ENCODE measurements at places on chromosomes 2 and 18.

DNA sequence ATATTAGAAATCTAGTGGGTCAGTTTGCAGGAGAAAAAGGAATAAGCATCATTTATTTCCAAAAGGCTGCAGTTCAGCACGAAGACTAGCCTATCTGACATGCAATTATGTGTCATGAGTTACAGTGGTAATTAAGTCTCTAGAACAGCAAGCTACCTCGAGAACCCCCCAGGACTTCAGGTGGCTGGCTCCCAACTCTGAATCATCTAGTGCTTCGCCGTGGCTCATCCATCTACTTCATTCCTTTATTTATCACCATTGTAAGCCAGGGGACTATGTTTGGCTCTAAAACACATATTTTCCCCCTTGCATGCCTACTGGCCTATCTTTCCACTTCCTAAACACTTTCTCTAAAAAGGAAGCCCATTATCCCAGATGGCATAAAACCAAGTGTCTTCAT, 121.6 kb downstream of the TXNL1 start:
- DNase-seq: no peak

DNA sequence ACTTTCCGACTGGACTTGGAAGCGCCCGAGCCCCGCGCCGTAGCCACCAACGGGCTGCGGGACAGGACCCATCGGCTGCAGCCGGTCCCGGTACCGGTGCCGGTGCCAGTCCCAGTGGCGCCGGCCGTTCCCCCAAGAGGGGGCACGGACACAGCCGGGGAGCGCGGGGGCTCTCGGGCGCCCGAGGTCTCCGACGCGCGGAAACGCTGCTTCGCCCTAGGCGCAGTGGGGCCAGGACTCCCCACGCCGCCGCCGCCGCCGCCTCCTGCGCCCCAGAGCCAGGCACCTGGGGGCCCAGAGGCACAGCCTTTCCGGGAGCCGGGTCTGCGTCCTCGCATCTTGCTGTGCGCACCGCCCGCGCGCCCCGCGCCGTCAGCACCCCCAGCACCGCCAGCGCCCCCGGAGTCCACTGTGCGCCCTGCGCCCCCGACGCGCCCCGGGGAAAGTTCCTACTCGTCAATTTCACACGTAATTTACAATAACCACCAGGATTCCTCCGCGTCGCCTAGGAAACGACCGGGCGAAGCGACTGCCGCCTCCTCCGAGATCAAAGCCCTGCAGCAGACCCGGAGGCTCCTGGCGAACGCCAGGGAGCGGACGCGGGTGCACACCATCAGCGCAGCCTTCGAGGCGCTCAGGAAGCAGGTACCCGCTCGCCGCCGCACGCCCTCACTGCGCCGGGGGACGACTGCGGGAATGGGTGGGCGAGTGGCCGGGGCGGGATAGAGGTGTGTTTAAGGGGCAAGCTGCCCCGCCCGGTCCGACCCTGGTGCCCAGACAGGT, 713 bp downstream of the ATOH8 start:
- no peak for DNase-seq

DNA sequence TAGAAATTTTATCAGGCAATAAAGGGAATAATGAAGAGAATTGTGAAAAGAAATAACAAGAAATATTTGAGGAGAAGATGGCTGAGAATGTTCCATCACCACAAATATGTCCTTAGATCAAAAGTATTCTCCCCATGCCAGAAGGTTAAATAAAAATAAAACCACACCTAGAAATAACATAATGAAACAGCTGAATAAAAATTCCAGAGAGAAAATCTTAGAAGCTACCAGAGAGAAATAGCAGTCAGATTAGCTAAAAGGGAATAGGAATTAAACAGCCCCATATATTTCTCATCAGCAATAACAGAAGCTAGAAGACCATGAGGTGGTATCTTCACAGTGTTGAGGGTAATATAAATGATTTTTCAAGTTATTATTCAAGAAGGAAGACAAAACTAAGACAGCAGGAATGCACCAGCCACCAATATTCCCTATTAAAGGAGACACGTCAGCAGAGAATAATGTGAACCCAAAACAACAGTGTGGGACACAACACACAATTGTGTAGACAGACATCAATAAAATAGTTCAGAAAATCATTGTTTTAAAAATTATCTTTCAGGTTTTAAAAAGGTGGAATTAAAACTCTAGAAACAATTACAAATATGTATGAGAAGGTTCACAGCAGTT, 82.0 kb upstream of the NEDD4L start:
- DNase-seq: no peak

- DNase-seq: no peak
These were observed 52.1 kb upstream of the CTLA4 start for GRCh38 chr2:203815541-203815898.

DNA sequence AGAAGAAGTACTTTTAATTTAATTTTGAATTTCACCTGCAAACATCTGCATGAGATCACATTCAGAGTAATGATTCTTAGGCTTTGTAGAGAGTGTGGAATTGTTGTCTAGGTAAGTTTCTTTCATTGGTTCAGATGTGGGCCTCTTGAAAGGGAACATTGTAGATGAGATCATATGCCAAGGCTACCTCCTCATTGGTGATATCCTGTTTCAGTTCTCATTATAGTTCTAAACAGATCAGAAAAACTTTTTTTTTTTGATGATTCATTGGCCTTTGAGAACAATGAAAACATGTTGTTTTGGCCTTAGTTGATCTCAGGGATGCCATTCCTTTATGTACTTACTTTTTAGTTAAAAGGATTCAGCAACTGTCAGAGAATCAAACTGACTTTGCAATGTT, 44.5 kb downstream of the EML6 start:
- no peak for DNase-seq

DNA sequence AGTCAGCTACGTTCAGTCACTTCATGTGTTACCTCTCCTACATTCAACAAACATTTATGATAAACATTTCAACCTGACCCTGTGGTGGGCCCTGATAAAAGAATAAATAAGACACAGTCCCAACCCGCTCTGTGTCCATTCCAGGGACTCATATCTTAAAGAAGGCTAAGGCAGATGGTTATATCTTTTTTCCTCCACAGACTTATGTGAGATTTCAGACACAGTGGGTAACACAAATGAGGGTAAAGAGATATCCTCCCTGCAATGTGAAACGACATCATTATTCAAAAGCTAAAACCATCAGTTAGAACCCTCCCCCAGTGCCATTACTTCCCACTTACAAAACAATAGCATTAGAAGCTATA, 11.1 kb upstream of the HNRNPLL start:
- no peak for DNase-seq

DNA sequence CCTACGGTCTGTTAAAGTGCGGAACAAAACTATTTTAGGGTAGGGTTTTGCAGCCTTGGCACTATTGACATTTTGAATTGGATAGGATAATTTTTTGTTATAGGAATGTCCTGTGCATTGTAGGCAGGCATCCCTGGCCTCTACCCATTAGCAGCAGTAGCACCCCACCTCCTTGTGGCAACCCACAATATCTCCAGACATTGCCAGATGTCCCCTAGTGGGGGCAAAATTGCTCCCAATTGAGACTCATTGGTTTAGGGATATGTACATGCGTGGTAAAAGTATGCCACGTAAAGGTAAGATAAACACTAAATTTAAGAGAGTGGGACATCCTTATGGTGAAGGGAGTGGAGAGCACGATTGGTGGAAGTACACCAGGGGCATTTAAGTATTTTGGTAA, 4.6 kb downstream of the MIB1 start:
- no peak for DNase-seq

GRCh38 chr2:134137182-134137611, 116.7 kb upstream of the MGAT5 start:
- no peak for DNase-seq

- DNase-seq: no peak
These were observed 226.3 kb downstream of the CDCA7 start for GRCh38 chr2:173580956-173581355.

- DNase-seq: no peak
These were observed 248.0 kb upstream of the PXDN start for GRCh38 chr2:1992280-1992679.

GRCh38 chr2:134465228-134466105, 211.6 kb downstream of the MGAT5 start:
- DNase-seq: no peak

GRCh38 chr2:148802448-148803220, 72.4 kb upstream of the KIF5C start:
- DNase-seq: no peak

DNA sequence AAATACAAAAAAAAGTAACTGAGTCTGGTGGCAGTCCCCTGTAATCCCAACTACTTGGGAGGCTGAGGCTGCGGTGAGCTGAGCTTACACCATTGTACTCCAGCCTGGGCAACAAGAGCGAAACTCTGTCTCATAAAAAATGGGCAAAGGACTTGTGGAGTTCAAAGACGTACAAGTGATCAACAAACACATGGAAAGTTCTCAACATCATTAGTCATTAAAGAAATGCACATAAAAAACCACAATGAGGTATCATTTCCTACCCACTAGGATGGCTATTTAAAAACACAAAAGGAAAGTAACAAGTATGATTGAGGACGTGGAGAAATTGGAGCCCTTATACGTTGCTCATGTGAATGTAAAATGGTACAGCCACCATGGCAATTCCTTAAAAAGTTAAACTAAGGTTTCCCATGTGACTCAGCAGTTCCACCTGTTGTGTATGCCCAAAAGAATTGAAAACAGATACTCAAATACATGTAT, 52.3 kb downstream of the RAB10 start:
- no peak for DNase-seq

DNA sequence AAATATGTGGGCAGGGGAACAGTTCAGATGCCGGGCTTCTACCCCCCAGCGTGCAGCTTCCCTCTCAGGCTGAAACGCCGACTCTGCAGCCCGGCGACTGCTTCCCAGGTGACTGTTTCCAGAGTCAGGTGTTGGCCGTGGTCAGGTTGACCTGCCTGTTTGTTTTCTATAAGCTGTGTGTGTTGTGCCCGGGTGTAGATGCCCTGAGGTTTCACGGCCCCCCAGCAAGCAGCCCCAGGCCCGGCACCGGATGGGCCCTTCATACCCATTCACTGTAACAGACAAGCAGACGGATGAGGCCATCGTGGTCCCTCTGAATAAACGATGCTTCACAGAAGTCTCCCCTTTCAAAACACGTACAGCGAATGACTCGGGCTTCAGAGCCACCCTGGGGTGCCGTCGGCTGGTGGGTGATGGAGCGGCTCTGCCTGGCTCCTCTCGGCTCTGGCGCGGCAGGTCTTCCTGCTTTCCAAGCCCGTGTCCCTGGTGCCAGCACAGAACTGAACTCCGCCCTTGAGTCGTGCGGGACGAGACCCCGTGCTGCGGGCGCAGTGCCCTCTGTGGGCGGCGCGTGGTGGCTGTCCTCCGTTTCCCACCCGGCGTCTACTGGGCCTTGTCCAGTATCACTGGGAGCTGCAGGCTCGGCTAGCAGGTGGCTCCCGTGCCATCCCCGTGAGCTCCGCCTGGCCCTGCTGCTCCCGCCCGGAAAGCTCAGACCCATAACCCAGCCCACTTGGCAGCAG, 15.0 kb upstream of the KCNG2 start:
- no peak for DNase-seq

GRCh38 chr18:14221689-14222088, 89.5 kb upstream of the ZNF519 start:
- no peak for DNase-seq

DNA sequence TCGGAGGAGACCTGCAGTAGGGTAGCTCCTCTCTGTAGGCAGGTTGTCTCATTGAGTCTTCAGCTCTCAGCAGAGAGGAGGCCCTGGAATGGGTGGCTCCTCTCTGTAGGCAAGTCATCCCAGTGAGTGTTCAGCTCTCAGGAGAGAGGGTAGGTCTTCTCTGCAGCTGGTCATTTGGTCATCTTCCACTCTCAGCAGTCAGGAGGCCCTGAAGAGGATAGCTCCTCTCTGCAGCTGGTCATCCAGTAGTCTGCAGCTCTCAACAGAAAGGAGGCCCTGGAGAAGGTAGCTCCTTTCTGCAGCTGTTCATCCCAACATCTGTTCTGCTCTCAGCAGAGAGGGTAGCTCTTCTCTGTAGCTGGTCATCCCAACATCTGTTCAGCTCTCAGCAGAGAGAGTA, 26.0 kb upstream of the RUFY4 start:
- no peak for DNase-seq

- DNase-seq: no peak
These were observed 156.4 kb downstream of the RDH14 start for GRCh38 chr2:18403921-18404522.

DNA sequence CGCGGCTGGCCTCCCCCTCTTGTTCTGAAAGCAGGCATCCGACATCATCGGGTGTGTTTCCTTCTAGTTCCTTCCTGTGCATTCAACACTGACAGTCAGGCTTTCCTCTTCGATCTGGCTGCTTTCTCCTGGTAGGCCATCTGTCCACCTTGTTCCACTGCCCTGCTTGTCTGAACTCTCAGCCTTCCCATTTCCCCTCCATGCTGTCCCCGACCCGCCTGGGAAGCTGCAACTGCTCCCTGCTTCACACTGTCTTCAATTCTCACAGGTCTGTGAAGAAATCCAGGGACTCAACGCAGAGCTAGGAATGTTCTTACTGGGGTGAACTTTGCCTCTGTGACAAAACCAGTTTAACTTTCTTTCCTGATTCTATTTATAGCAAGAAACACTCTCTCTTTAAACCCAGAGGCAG, 43.0 kb downstream of the KIF3C start:
- no peak for DNase-seq

GRCh38 chr2:157194097-157194688, 63.3 kb upstream of the GALNT5 start:
- no peak for DNase-seq

GRCh38 chr2:240467149-240467642, 31.7 kb downstream of the GPC1 start:
- no peak for DNase-seq

DNA sequence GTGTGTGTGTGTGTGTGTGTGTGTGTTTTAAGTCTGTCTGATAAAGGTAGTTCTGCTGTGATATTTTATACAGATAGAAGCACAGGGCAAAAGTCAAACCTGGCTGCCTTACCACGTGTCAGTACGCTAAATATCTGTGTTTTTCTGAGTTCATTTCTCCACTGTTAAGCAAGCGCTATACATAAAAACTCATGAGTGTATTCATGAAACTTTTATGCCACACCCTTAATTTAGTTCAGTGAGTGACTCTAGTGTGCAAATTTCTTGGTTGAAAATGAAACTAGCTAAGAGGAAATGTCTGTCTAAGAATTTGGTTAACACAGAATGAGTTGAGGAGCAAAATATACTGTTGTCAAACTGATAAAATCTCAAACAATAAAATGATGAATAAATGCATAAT, 11.2 kb downstream of the CASP10 start:
- DNase-seq: no peak

GRCh38 chr18:12520442-12520992, 112.8 kb downstream of the PRELID3A start:
- DNase-seq: no peak

- DNase-seq: no peak
These were observed 1.1 kb downstream of the SLC38A11 start for GRCh38 chr2:164954186-164954585.

DNA sequence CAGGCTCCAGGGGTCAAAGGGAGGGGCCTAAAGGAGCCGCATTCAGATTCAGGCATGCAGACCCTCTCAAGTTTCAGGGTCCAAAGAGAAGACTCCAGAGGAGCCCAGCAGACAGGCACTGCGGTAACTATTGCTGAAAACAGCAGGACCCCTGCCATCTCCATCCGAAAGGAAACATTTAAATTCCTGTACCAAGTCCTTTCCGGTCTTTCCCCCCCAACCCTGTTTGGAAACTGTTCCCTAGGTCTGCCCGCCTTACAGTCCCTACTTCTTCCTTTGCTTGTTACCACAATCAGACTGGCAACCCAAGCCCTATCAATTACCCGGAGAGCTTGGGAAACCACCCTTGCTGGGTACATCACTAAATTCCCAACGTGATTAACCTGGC, 82.0 kb downstream of the DNMT3A start:
- DNase-seq: no peak
